ENCODE measurements at places on chromosomes 11 and 22.

DNA sequence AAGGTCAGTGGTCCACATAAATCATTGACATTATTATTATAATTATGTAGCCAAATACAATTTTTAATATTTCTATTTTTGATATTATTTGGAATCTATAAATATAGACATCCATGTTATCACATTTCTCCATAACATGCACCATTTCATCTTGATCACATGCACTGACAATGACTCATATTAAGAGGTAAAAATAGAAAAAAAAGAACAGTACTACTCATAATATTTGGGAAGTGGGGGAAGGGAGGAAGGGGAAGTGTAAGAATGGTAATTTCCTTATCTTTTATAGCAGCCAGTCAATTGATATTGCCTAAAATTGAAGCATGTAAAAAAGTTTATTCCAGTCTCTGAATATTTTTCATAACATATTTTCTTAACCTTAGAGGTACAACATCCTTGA, 72.3 kb downstream of the ADM start:
- DNase-seq = no peak

- no peak for DNase-seq
Observed at GRCh38 chr11:105862736-105863367, 159.2 kb downstream of the MSANTD4 start.

- no peak for DNase-seq
Observed at GRCh38 chr11:42571878-42572610, 739.8 kb upstream of the API5 start.

- DNase-seq = peak; percentile 81
Observed at GRCh38 chr11:103543456-103543855, 434.2 kb downstream of the DYNC2H1 start.

DNA sequence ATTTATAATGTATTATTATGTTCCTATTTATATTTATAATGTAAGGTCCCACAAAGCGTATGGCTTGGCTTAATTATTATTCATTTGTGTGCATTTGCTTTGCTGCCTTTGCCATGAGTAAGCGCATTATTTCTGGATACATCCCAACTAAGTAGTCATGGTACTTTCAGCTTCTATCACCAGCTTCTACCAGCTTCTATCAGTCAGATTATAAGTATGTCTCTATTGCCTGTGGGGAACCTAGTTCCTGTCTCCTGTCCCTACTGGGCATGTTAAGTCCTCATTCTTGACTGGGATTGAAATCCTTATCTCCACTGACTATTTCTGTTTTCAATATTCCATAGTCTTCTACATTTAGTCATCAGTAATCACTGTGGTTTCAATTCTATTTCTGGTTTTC, 33.5 kb upstream of the OR10W1 start:
- DNase-seq = no peak

DNA sequence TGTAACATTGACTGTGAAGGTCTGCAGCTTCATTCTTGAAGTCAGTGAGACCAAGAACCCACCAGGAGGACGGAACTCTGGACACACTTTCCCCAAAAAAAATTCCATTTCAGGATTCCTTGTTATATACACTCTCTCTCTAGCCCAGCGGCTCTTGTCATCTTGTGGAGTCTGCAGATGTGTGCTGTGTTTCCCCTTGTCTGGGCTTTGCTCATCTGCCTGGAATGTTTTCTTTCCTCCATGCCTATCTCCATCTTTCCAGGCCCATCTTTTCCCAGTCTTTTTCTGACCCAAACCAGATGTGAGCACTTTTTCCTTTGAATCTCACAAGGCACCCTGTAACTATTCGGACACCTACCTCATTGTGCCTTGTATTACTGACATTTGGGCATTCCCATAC, 5.1 kb upstream of the DRG1 start:
- DNase-seq = no peak

DNA sequence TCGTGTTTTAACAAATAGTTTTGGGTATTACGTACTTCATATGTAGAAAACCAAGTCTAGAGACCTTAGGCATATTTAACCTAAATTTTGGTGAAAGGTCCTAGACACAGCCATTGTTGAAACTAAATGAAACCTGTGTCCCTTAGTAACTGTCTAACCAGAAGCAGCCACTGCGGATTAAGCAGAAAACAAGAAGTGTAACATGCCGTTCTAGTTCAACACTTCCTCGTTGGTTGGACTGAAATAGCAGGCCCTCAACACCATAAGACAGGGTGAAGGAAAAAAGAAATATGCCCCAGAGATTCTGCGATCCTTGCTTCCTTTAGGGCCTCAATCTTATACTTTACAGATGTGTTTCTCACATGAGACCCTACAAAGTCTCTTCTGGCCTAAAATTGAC, 2.0 kb downstream of the NAA40 start:
- DNase-seq = no peak

GRCh38 chr11:101091781-101092180, 37.8 kb downstream of the PGR start:
- no peak for DNase-seq

- DNase-seq = no peak
Observed at GRCh38 chr11:20059587-20060021, 100.7 kb downstream of the DBX1 start.

DNA sequence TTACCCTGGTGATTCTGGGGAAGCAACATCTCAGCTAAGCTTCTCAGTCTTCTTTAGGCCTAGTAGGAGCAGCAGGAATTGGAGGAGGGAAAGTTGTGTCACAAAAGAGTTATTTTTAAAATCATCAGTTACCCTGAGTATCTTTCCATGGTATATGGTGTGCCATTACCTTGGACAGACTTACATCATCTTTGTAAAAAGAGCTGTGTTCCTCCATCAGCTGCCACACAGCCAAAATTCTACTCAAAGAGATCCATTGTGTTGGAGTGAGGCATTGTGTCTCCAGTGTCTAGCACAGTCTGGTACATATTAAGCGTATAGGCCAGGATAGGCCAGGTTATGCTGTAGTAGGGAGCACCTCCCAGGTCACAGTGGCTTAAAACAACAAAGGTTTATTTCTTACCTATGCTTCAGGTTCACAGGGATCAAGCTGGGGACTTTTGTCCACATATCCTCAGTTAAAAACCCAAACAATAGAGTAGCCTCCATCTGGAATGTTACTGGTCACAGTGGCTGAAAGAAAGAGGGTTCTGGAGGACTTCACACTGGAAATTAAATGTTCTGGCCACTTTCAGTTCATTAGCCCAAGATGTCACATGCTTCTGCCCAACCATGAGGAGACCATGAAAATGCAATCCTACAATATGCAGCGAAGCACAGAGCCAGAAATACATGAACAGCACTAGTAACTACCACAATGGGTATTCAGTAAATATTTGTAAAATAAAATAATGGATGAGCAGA, 9.9 kb upstream of the TMPRSS5 start:
- no peak for DNase-seq

DNA sequence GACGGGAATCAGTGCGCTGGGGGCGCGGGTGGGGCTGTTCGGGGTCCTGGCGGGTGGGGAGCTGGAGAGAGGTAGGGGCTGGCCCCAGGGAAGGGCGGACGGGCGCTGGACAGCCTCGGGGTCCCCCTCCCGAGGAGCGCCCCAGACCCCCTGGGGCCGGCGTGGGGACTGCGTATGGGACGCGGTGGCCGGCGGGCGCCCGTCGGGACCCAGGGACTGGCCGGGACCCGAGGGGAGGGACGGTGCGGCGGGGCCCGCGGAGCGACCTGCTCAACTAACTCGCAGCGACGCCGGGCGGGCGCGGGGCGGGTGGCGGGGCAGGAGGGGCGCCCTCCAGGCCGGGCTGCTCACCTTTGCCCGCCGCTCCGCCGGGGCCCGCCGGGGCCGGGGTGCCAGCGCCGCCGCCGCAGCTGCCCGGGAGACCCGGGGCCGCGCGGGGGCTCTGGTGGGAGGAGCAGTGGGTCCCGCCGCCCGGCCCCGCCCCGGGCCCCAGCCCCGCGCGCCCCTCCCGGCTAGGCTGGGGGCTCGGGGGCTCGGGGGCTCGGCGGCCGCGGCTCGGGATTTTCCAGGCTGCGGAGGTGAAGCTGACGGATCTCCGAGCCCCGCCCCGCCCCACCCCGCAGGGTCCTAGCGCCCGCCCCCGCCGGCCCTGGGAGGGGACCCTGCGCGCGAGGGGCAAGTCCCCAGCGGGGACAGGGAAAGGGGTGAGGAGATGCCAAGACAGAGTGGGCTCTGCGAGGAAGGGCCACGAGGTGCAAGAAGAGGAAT, 12.3 kb downstream of the STARD10 start:
- DNase-seq = no peak

DNA sequence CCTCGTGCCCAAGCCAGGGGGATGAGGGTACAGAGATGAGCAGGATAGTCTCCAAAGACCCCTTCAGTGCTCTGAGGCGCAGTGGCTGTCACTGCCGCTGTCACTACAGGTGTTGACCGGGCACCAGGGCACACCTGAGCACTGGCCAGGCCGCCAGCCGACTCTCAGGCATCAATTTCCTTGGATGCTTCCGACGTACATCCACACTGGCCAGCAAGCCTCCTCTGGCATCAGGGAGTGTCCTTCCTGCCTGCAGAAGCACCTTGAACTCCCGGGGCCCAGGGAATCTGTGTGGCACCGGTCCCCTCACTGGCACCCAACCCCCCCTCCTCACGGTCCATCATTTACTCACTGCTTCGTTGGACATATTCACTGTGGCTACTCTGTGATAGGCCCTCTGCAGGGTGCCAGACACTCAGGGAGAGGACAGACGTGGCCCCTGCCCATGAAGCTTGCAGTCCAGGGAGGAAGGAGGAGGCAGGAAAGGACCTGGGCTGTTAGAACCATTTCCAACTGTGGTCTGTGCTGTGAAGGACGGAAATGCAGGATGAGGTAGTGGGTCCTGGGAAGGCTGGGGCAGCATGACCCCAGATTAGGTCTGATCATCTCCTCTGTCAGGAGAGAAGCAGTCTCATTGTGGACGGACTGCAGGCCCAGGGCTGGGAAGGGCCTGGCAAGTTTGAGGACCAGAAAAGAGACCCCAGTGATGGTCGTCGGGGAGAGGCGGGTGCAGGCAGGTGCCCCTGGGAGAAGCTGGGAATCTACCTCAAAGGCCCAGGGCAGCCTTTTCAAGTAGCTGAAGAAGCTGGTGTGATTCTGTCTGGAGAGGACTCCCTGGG, 46.3 kb upstream of the ANO1 start:
- DNase-seq = peak; percentile 55

DNA sequence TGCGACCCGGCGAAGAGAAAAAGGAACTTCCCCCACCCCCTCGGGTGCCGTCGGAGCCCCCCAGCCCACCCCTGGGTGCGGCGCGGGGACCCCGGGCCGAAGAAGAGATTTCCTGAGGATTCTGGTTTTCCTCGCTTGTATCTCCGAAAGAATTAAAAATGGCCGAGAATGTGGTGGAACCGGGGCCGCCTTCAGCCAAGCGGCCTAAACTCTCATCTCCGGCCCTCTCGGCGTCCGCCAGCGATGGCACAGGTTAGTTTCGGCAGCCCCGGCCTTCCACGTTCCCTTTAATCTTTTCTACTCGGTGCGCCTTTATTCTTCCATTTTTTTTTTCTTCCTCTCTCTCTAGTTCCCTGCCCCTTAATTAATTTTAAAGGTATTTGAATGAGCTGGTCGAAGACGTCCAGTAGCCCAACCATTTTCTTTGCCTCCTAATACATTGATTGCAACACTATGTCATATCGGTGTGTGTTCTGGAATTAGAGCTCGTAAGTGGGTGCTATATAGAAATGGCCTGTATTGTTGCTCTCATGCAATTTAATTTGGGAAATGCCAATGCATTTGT, 537 bp downstream of the EP300 start:
- DNase-seq = no peak

GRCh38 chr22:30000566-30000965, 79.7 kb upstream of the HORMAD2 start:
- DNase-seq = no peak

DNA sequence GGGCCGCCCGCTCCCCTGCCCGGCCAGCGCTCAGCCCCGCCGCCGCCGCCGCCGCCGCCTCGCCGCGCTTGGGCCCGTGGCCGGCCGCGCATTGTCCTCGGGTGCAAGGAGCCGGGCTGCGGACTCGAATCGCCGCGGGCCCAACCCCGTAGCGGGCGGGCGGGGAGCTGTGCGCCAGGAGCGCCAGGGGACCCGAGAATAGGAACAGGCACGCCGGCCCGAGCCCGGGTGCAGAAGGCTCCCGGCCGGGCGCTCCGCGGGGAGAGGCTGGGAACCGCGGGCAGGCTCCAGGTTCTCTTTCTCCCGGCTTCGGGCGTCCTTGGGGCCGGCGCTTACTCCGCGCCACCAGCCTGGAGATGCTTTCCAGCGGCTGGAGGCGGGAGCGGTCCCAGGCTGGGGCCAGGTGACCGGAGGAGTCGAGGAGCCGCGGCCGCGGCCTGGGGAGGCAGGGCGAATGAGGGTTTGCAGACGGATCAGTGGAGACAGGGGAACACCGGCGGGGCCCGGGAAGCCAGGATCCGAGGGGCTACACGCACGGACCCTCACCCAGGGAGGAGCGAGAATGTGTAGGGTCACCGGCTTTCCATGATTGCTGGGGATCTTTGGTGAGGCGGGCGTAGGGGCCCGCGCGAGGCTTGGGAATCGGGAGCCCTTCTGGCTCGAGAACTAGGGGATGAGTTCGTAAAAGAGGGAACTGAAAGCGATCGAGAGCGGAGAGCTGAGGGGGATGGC, 726 bp downstream of the PKNOX2 start:
- no peak for DNase-seq

GRCh38 chr11:69694781-69695180, 9.0 kb downstream of the FGF19 start:
- DNase-seq = no peak

- no peak for DNase-seq
Observed at GRCh38 chr22:31646186-31647019, 15.6 kb downstream of the PISD start.

DNA sequence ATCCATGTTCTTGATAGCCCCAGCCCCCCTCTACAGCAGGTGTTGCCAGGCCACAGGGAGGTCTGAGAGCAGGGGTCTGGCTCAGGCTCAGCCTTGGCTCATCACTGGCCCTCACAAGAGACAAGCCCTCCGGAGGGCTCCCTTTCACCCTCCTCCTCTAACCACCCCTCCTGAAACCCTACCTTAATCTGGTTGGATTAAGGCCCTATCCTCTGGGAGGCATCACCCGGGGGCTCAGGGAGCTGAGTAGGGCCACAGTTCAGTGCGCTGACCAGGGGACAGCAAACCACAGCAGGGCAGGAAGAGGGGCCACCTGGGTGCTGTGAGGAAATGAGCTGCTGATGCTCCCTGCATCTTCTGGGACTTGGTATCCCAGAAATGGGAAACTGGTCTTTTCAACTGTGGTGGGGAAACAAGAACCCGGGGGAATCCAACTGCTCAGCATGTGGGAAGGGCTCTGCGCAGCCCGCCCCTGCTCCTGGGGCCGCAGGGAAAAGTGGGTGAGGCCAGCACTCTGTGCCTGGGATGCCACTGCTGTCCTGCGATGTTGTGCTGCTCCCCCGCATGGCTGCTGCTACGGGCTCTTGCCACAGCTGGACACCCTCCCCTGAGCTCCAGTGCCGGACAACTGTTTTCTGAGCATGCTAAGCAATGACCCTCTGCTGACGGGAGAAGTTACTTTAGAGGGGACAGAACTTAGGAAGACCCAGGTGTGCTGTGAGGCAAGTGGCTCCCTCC, 17.5 kb downstream of the ADORA2A start:
- no peak for DNase-seq

Data from esophagus muscularis mucosa (tissue), 4 donors.